Lower leg skin (tissue), 4 donors: ENCODE measurements at places on chromosomes 1 and 21.

GRCh38 chr21:41213021-41213420 lies 45.1 kb downstream of the BACE2 start:
- DNase-seq, result no peak

DNA sequence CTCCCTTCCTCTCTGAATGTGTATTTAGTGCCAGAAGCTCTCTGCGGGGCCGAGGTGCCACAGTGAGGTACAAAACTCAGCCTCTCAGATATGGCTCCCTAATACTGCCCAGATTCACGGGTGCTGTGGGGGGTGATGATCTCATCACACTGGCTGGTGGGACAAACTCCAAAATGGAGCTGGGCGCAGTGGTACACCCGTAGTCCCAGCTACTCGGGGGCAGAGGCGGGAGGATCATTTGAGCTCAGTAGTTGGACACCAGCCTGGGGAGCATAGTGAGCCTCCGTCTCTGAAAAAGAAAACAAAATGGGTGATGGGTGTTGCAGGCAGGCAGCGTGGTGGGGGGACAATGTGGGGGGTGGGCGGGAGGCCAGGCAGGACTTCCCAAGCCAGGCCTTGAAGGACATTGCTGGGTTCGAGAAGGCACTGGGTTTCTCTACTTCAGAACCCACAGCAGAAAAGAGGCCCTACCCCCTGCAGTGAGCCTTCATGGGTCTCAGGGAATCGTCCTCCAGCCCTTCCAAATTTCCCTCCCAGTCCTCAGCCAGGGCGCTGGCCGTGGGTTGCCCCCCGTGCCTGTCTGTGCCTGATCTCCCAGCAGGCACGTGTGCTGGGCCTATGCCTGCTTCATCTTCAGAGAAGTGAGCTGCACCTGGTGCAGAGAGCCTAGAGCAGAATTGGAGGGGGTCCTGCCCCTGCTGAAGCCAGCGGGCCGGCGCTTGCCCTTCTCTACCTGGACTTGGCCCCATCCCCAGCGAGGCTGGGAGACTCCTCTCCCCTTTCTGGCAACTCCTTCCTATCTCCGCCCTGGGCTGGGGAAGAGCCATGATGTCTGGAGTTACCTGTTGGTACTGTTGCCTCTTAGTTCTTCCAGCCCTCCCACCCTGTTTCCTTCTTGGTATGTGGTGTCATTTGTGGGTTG lies 14.0 kb downstream of the H6PD start:
- no peak for DNase-seq

- no peak for DNase-seq
These were observed 527 bp downstream of the MACO1 start for GRCh38 chr1:25430967-25431881.

- no peak for DNase-seq
These were observed 56.9 kb upstream of the MAP1LC3C start for GRCh38 chr1:242055749-242056320.

DNA sequence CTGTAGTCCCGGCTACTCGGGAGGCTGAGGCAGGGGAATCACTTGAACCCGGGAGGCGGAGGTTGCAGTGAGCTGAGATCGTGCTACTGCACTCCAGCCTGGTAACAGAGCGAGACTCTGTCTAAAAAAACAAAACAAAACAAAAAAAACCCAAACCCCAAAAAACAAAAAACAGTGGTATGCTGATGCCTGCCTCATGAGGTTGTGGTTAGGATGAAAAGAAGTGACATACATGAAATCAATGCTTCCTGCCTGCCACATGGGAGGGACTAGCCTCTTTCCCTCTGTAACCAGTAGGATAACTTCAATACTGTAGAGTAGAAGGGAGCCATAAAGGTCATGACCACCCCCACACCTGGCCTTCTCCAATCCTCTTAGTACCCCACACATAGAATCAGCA lies 55.2 kb downstream of the TENT5C start:
- no peak for DNase-seq

DNA sequence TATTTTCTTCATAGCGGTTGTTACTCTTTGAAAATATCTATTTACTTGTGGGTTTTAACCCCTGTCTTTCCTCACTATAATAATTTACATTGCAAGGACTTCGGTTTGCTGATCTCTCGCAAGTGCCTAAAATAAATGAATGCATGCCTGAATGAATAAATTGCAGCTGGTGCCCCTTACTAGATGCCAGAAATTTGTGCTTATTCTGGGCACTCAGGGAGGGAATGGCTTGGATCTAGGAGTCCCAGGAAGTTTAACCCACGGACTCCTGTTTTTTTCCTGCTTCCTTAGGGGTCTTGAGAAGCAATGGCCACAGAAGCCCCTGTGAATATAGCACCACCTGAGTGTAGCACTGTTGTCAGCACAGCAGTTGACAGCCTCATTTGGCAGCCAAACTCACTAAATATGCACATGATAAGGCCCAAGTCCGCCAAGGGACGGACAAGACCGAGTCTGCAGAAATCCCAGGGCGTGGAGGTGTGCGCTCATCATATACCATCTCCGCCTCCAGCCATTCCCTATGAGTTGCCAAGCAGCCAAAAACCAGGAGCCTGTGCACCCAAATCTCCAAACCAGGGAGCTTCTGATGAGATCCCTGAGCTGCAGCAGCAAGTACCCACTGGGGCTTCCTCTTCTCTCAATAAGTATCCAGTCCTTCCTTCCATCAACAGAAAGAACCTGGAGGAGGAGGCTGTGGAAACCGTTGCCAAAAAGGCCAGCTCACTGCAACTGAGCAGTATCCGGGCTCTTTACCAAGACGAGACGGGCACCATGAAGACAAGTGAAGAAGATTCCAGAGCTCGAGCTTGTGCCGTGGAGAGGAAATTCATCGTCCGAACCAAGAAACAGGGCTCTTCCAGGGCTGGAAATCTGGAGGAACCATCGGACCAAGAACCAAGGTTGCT lies 4.2 kb upstream of the PLA2G2C start:
- DNase-seq, result no peak

DNA sequence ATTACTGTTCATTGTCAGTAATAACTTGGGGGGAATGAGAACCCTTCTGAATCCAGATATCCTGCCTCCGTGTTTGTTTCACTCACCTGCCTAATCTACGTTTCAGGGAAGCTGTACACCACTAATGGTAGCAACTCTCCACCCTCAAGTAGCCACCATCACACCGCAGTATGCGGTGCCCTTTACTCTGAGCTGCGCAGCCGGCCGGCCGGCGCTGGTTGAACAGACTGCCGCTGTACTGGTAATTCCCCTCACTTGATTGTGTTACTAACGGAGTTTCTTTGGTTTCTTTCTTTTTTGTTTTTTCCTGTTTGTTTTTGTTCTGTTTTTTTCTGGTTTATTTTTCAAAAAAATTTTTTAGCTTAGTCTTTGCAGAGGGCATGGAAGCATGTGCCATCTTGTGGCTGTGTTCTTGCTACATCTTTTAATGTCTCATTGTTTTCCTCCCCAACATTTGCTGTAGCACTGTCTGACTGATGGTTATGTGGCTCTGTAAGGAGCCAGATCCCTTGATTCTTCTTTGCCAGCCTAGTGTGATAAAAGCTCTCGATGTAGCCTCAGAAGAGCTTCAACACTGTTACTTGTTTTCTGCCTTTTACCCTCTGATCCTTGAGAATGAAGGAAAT lies 15.9 kb upstream of the OLFML3 start:
- no peak for DNase-seq

DNA sequence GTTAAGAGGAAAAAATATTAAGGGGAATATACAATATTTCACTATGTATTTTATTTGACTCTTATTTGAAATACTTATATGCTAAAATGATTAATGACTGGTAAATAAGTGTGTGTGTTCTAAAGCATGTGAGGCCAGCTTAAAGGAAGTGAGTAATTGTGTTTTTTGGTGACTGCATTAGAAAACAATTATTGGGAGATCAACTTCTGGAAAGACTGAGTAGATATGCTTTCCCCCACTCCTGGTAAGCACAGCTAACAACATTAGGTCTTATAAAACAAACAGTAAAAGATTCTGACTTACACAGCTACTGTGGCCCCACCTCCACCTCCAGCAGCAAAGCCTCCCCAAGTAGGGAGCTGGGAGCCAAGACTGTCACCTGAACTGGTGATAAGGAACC lies 403.0 kb downstream of the SRGAP2C start:
- no peak for DNase-seq

DNA sequence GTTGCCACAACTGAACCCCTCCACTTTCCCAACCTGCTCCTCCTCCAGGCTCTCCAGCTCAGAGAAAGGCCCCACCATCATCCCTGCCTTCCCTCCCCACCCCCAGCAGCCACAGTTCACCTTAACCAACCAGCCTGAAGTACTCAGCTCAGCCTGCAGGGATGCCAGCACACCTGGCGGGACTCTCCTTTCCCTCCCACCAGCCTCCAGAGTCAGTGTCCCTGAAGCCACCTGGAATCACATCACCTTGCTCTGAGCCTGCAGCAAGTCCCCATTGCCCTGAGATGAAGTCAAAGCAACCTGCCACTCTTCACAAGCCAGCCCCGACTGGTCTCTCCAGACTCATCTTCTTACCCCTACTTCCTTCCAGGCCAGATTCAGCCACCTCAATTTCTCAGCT lies 26.2 kb upstream of the ZC3H12A start:
- DNase-seq, result no peak

DNA sequence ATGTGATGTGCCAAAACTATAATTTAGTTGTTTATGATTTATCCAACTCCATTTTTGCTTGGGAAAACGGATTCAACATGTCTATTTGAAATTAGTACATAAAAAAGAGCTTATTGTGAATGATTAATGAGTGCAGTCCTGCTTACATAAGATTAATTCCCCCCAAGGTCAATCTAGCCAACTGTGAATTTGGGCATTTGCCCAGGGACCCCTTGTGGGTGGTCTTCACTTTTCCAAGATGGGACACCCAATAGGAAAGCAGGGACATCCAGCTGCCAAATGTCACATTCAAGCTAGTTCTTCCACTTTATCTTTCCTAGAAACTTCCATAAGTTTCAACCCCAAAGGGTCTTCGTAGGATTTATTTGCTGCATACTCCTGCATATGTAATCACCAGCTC lies 362.4 kb upstream of the PKN2 start:
- DNase-seq, result no peak

GRCh38 chr1:63135174-63135512 lies 187.2 kb upstream of the FOXD3 start:
- no peak for DNase-seq

DNA sequence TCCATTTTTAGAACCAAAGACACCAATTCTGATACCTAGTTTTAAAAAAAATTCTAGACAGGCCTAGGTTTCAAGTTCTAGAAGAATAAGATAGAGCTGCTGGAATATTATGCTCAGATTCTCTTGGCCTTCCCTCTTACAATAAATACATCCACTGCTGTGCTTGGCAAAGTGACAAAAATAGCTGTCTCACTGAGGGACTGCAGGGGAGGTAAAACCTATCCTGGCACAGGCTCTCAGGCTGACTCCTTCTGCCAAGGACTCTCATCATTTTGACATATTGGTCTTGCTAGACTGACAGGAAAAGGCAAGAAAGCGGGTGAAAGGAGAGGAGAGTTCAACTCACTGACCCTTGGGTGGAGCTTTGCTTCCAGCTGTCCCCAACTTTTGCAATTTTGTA lies 197.0 kb upstream of the LHX8 start:
- no peak for DNase-seq

DNA sequence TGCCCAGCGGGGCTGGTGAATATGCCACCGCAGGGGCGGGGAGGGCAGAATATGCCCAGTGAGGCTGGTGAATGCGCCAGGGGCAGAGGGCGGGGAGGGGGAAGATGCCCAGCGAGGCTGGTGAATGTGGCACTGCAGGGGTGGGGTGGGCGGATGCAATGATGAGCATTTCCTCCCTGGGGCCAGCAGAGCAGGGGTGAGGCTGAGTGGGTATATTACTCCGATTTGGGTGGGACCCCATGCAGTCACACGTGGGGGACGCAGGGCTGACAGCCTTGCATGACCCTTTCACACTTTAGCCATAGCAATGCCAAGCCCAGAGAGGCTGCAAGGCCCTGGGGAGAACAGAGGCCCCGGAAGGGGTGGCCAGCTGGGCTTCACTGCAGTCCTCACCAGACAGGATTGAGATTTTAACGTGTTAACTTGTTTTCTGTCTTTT lies 9.3 kb upstream of the SLX9 start:
- no peak for DNase-seq

GRCh38 chr1:37549341-37549740 lies 4.8 kb downstream of the SNIP1 start:
- DNase-seq, result peak; percentile 29

- DNase-seq, result no peak
These were observed 52.8 kb upstream of the IFFO2 start for GRCh38 chr1:19009126-19009881.

DNA sequence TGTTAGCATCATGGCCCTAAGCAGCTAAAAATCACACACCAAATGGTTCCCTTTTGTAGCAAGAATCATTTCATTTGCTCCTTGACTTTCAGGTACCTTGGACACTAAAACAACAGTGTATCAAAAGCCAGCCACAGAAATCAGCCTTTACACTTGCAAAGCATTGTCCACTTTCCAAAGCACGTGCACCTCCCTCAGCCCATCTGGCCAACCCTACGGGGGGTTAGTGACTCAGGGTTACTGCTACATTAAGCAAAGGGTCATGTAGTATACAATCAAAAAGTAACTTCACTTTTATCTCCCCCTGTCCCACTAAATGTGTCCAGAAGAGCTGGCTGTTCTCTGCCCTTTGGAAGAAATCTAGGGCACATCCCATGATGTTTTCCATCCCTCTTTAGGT lies 149.7 kb downstream of the HIVEP3 start:
- DNase-seq, result no peak

DNA sequence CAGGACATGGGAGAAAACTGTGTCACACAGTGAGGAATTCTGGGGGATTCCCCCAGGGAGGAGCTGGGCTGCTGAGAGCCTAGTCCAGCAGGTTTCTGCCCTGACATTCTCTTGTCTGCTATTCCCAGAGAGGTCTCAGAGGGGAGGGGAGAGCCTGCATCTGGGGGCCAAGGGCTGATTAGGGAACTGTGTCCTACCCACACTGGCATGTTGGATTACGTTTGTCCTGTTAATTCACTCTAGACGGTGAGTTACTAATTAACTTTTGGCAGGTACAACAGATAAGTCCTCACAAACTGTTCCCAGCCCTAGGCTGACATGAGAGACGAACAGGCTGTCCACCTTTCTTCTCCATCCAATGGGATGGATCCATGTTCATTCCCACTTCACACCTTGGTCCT lies 2.6 kb upstream of the SH3BGRL3 start:
- DNase-seq, result no peak

DNA sequence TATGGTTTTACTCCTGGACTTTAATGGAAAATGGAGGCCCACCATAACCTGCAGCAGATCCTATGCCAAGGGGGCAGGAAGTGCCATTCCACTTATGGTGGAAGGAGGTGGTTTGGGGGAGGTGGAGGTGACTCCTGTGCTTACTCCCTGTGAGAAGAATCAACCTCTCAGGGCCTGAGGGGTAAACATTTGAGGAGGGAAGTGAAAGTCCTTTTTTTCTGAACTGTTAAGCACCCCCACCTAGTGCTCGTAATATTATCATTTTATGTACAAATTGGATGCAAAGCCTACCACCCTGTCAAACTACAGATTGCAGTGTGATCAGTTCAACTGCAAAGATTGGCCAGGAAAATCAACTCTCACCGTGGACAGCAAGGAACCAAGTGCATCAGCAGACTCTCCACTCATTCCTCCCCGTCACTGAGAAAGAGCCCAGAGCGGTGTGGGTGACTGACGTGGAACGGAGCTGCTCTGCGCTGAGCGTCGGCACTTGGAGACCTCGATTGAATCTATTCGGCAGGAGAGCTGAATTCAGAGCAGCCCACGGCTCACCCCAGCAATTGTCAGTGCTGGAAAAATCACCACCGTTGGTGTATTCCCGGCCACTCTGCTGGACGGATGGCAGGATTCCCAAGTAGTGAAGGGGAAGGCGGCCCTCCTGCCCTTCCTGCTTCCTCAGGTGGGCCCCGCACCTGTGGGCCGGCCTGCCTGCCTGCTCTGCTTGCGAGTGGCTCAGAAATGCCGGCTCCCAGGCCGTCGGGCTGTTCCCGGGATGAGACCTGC lies 46.8 kb upstream of the COX20 start:
- no peak for DNase-seq

- no peak for DNase-seq
These were observed 120.7 kb downstream of the SMYD2 start for GRCh38 chr1:214401666-214402065.
